Daoy (cell line): ENCODE measurements at places on chromosomes 5 and 9.

DNA sequence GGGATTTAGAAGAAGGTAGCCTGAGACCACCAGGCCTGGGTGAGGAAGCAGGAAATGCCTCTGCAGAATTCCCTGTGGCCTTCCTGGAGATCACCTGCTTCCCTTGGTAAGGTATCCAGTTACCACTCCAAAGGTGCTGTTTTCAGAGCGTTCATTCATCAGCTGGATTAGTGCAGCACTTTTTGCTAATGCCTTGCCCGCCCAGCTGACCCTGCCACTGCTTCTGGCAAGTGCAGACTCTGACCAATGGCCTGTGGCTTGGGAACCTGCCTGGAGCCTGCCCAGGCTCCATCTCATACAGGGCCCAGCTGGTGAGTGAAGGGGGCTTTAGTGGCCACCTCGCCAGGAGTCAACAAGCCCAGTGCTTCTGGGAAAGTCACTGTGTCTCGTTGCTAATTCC, 48.6 kb downstream of the FOXI1 start:
- no peak for DNase-seq

GRCh38 chr5:159533197-159533596, 202.9 kb upstream of the IL12B start:
- DNase-seq = peak; percentile 37

DNA sequence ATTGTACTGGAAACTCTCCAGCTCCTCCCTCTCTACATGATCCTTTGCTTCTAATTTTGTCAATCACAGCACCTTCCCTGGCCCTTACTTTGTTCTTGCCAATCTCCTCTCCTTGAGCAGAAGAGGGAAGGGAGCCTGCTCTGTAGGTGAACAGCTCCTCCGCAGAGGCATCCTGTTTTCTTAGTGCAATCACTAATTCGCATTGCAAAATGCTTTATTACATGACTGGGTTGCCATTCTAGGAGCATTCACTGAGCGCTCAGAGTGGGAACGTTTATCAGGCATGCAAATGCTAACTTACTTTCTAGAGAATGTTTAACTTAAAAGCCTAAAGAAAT, 416 bp upstream of the SNX18 start:
- no peak for DNase-seq

DNA sequence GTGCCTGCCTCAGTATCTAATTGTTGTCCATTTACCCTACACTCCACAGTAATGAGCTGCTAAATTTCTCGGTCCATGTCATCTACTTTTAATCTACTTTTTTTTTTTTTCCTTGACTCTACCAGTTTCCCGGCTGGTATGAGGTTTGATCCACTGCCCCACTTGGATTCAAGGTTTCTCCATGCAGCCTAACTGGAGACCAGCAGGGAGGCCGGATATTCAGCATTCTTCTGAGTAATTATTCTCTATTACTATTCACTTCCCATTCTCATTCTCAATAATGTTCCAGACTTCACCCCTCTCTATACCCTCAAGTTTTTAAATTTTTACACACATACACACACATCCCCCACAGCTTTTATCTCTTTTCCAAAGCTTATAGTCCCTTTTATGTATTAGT, 51.0 kb upstream of the SUSD1 start:
- no peak for DNase-seq

GRCh38 chr5:1409381-1410110, 35.7 kb downstream of the SLC6A3 start:
- DNase-seq = peak; percentile 32

DNA sequence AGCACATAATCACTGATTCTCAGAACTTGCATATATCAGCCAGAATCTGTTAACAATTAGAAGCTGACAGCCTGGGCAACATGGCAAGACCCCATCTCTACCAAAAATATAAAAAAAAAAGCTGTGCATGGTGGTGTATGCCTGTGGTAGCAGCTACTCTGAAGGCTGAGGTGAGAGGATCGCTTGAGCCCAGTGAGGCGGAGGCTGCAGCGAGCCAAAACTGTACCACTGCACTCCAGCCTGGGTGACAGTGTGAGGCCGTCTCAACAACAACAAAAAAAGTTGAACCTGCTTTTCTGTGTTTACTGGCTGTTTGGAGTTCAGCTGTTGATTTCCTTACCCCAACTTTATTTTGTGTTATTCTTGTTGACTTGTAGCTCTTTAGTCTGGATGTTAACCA, 66.8 kb downstream of the GOLPH3 start:
- no peak for DNase-seq

DNA sequence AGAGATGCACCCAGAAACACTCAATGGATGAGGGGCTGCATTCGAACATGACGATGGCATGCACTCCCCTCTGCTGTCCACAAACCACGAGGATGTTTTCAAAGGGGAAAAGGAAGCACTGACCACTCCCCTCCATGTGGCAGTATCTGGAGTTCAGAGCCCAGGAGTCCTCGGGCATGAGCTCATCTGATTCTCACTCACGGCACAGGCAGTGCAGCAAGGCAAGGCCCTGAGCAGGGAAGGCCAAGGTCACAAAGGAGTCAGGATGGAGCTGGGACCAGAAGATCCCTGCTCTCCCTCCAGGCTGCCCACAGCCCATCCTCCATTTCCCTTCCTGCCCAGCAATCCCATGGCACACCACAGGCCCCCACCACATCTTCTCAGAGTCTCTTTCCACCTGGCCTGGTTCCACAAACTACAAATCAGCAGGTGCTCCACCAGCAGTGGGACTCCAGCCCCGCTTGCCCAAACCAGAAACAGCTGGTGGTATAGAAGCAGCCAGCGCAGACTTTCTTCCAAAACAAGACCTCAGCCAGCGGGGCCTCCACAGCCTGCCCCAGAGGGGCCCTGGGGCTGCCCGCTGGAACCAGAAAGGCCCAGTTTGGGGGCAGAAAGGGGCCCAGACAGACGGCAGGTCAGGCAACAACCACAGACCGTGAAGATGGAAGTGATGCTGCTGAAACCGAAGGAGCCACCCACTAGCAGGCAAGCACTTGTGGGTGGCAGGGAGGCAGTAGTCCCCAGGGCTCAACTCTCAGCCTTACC, 12.2 kb downstream of the TNIP1 start:
- no peak for DNase-seq

DNA sequence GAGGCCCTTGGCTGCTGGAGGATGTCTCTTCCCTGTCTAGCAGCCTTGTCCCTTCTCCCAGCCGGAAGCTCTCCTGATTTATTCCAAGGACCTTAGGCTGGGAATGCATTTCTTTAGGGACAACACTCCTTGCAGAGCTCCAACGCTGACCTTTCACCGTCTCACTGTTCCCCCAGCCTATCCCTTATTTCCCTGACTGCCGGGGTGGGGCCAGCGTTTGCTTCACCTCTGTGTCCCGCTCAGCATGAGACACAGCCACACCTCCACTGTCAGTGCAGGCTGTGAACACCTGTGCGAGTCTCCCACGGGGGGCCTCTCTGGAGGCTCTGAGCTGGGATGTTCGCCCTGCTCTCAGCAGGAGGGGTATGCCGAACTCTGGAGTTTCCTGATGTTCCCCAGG, 106.2 kb upstream of the FCN2 start:
- no peak for DNase-seq
